Urinary bladder (tissue), 4 donors: ENCODE measurements at places on chromosomes 11 and 22. TPM values are rescaled to one million over a fixed set of nuclear protein-coding genes. Genes with fewer than 3 reads are reported as not detected.

The TEX12 gene
- 0.09 TPM for polyA plus RNA-seq

The OR10A4 gene
- not detected for polyA plus RNA-seq

The DNHD1 gene
- polyA plus RNA-seq = 3.7 TPM

The ARL14EP gene
- 18.7 TPM for polyA plus RNA-seq

The DCHS1 gene
- polyA plus RNA-seq = 28.6 TPM

The KRTAP5-3 gene
- not detected for polyA plus RNA-seq

The GAB4 gene
- polyA plus RNA-seq = not detected

The LRRC56 gene
- 0.96 TPM for polyA plus RNA-seq

The TIGD3 gene
- 0.16 TPM for polyA plus RNA-seq

The PANX3 gene
- polyA plus RNA-seq = not detected

The MED17 gene
- 19.7 TPM for polyA plus RNA-seq

The MS4A4A gene
- polyA plus RNA-seq = 41.0 TPM
